ENCODE measurements at places on chromosomes 7 and 10. TPM values are rescaled to one million over a fixed set of nuclear protein-coding genes. Genes with fewer than 3 reads are reported as not detected.

- DNase-seq: no peak
- H3K4me1 ChIP-seq: no peaks in the 10 kb centered on the region
- no peaks in the 10 kb centered on the region for H3K36me3 ChIP-seq
- no peaks in the 10 kb centered on the region for H3K27me3 ChIP-seq
- H3K27ac ChIP-seq: no peak overlapping the region
- no peak overlapping the region for H3K4me3 ChIP-seq
These were observed 8.6 kb downstream of the SCIN start for GRCh38 chr7:12578930-12579640.

DNA sequence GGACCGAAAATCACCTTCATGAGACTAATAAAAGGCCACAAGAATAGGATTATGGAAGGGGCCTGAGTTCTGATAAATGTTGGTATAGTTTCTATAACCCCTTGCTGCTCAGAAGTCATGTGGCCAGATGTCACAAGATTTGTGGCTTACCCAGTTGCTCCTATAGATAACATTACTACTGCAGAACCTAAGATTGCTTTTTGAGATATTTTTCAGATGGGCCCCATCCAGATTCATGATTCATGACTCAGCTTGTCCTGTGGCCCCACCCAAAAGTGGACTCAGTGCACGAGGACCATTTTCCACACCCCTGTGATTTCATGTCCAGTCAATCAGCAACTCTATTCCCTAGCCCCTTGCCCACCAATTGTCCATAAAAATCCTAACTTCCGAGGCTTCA is 209.0 kb downstream of the ACTR3B start:
- H3K4me1 ChIP-seq: no peaks in the 10 kb centered on the region
- no peaks in the 10 kb centered on the region for H3K36me3 ChIP-seq
- H3K27me3 ChIP-seq: no peaks in the 10 kb centered on the region
- DNase-seq: no peak

Gene ABCB1
- total RNA-seq: 5.5 TPM

Gene CTTNBP2
- 17.0 TPM for total RNA-seq

Gene CYREN
- total RNA-seq: 51.0 TPM

Gene SNX8
- 40.5 TPM for total RNA-seq

DNA sequence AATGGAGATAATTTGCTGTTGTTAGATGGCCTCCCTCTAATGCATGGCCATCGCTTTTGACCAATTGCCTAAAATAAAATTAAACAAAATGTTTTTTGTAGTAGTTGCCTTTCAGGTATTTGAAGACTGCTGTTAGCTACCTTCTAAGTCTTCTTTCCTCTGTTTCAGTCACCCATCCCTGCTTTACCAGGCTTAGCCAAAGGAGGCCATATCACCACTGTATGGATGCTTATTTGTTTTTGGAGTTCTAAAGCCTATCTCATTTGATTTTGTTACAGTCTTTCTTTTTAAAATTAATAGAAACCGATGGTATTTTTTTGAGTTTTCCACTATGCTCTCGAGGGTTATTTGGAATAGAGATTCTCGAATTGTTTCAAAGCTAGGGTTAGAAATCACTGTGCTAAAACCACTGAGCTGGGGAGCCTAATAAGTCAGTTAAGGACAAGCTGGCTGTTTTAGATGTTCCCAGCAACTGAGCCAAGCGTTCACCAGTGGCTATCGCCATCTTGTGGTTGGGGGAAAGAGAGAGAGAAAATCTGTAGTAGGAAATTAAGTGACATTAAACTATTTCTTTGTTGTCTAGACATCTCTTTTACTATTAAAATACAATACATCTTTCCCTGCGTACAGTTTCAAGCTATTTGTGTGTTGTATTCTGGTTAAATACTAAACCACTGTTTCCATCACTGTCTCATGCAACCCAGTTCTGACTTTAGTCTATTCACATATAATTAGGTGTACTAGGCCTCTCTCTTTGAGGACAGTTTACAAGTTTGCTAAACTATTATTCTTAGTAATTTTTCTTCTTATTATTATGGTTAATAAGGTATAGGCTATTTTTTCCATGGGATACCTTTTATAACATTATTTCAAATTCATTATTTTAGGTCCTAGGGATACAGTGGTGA is 52.2 kb downstream of the GPR158 start:
- H3K4me1 ChIP-seq: no peaks in the 10 kb centered on the region
- H3K27ac ChIP-seq: no peak overlapping the region
- no peaks in the 10 kb centered on the region for H3K27me3 ChIP-seq
- no peak overlapping the region for H3K4me3 ChIP-seq
- no peaks in the 10 kb centered on the region for H3K36me3 ChIP-seq
- DNase-seq: peak; percentile 17

DNA sequence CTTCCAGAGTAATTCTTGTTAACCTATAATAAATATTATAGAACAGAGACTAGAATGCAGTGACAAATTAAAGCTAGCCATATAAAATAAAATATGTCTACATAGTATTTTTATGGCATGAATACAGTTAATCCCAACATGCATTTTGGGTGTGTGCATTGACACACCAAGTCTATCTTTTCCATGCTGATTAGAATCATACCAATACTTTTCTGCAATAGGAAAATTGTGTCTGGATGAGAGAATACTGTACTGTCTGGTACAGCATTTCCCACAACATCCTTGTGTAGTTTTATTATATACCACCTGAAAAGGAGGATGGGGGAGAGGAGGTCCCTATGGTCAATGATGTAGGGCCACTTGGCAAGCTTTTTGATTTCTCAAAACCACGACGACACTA is 100.3 kb downstream of the ARHGAP21 start:
- no peak for DNase-seq
- H3K27me3 ChIP-seq: no peaks in the 10 kb centered on the region
- no peak overlapping the region for H3K27ac ChIP-seq
- peaks cover 6% of the 10 kb centered on the region for H3K4me1 ChIP-seq
- H3K4me3 ChIP-seq: no peak overlapping the region

Gene OIT3
- total RNA-seq: 0.27 TPM

- H3K4me1 ChIP-seq: no peaks in the 10 kb centered on the region
- H3K36me3 ChIP-seq: no peaks in the 10 kb centered on the region
- H3K4me3 ChIP-seq: no peak overlapping the region
- H3K27ac ChIP-seq: no peak overlapping the region
- DNase-seq: no peak
- H3K27me3 ChIP-seq: no peaks in the 10 kb centered on the region
These were observed 122.7 kb upstream of the STEAP4 start for GRCh38 chr7:88429382-88429781.

GRCh38 chr7:22823142-22823497 is 471 bp upstream of the TOMM7 start:
- H3K4me3 ChIP-seq: peak overlapping the region; percentile 28
- no peak overlapping the region for H3K27ac ChIP-seq
- no peaks in the 10 kb centered on the region for H3K27me3 ChIP-seq
- DNase-seq: no peak
- H3K4me1 ChIP-seq: no peaks in the 10 kb centered on the region

DNA sequence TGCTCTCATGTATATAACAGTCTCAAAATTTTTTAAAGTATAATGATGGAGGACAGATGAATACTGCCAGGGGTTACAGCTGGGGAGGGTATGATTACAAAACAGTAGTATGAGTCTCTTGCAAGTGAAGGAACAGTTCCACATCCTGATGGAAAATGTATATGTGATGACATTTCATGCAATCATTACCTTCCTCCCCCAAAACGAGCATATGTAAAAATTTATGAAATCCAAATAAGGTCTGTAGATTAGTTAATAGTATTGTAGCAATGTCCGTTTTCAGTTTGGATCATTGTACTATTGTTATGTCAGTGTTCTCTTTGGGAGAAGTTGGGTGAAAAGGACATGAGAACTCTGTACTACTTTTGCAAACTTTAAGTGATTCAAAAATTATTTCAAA is 38.0 kb downstream of the DRGX start:
- no peaks in the 10 kb centered on the region for H3K36me3 ChIP-seq
- H3K27me3 ChIP-seq: no peaks in the 10 kb centered on the region
- H3K4me1 ChIP-seq: no peaks in the 10 kb centered on the region
- no peak for DNase-seq
- no peak overlapping the region for H3K4me3 ChIP-seq

Gene THNSL1
- 9.7 TPM for total RNA-seq

- peak; percentile 74 for DNase-seq
- H3K27ac ChIP-seq: peak overlapping the region; percentile 87
- no peak overlapping the region for H3K4me3 ChIP-seq
- no peaks in the 10 kb centered on the region for H3K27me3 ChIP-seq
- no peaks in the 10 kb centered on the region for H3K36me3 ChIP-seq
These were observed 1.2 kb upstream of the ATP6V0E2 start for GRCh38 chr7:149872419-149873073.

Gene ZC3HAV1L
- total RNA-seq: 73.7 TPM

GRCh38 chr7:158620839-158621441 is 33.3 kb upstream of the PTPRN2 start:
- no peak for DNase-seq
- H3K36me3 ChIP-seq: no peaks in the 10 kb centered on the region
- no peak overlapping the region for H3K4me3 ChIP-seq
- H3K27ac ChIP-seq: no peak overlapping the region

Gene MSS51
- 0.94 TPM for total RNA-seq

Gene HTR5A
- not detected for total RNA-seq

DNA sequence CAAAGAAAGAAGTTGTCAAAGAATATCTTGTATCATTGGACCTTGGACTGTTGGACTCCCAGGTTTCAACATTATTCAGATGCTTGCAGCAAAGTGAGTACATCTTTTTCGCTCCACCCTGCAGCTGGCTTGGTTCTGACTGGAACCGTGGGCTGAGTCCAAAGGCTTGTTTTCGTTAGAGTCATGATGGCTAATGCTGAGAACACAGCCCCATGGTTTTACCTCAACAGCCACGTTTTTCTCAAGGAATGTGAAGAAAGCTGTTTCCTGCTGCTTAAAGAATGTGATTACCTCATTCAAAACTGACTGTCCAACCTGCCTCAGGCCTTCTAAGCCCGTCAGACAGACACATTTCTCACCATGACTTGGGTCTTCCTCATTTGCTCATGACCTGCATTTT is 69.5 kb downstream of the STEAP1B start:
- H3K27me3 ChIP-seq: no peaks in the 10 kb centered on the region
- no peak overlapping the region for H3K4me3 ChIP-seq

DNA sequence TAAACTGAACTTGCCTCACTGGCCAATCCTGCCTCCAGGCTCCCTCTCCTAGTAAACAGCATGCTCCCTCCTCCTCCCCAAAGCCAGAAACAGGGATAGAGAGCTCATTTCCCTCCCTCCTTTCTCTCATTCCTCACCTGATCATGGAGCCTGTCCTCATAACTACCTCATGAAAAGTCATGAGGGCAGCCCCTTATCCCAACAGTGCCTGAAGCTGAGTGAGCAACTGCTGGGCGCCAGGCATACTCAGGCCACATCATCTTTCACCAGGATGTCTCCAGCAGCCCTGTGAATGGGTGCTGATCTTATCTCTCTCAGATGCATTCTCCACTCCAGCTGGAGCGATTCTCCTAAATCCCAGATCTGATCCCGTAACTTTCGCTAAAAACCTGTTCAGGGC is 307.2 kb downstream of the PRPF18 start:
- no peaks in the 10 kb centered on the region for H3K27me3 ChIP-seq
- DNase-seq: no peak
- H3K4me3 ChIP-seq: no peak overlapping the region
- H3K4me1 ChIP-seq: peaks cover 19% of the 10 kb centered on the region
- no peaks in the 10 kb centered on the region for H3K36me3 ChIP-seq
- no peak overlapping the region for H3K27ac ChIP-seq

Gene LDB1
- 58.0 TPM for total RNA-seq

GRCh38 chr7:43077732-43078391 is 34.6 kb upstream of the HECW1 start:
- no peaks in the 10 kb centered on the region for H3K36me3 ChIP-seq
- no peak overlapping the region for H3K27ac ChIP-seq
- peaks cover 4% of the 10 kb centered on the region for H3K4me1 ChIP-seq
- no peak overlapping the region for H3K4me3 ChIP-seq
- peak; percentile 38 for DNase-seq

Gene INMT
- 22.8 TPM for total RNA-seq
